ENCODE measurements at places on chromosomes 3 and 15.

DNA sequence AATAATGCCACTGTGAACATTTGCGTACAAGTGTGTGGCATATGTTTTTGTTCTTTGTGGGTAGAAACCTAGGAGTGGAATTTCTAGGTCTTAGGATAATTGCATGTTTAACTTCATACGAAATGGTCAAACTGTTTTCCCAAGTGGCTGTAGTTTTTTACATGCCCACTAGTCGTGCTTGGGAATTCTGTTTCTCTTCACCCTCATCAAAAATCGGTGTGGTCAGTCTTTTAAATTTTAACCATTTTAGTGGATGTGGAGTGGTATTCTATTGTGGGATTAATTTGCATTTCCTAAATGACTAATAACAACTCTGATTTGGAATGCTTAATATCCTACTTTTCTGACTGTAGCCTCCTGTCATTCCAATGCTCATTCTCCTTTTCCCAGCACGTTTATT is 27.6 kb downstream of the ZFAND6 start:
- DNase-seq: no peak

DNA sequence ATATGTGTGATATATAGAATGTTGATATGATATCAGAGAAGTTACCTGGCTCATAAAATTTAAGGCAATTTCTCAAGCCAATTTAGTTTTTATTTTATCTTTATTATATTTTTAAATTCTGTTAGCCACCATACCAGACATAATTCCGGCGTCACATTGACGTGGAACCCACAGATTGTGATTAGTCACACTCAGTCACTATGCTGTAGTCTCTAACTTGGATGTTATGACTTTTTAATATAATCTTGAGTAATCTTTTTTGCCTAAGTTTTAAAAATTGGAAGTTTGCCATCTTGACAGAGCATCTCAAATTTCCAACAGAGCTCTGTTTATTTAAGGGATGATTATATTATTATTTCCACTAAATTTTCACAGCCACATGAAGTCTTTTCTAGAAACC is 9.7 kb upstream of the DCLK3 start:
- DNase-seq: no peak

DNA sequence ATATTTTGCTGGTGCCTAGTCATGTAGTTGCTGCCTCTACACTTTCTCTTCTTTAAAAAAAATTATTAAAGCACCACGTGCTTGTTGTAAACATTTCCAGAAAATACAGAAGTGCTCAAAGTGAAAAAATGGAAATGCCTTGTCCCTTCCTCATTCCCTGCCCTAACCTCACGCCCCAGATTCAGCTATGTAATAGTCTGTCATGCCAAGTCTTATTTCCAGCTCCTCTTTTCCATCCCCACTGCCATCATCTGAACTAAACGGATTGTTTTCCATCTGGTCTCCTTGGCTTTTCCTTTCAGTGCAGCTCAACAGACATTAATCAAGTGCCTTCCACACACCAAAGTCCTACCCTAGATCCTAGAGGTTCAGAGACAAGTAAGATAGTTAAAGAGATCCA is 15.5 kb downstream of the ZNF774 start:
- DNase-seq: no peak

DNA sequence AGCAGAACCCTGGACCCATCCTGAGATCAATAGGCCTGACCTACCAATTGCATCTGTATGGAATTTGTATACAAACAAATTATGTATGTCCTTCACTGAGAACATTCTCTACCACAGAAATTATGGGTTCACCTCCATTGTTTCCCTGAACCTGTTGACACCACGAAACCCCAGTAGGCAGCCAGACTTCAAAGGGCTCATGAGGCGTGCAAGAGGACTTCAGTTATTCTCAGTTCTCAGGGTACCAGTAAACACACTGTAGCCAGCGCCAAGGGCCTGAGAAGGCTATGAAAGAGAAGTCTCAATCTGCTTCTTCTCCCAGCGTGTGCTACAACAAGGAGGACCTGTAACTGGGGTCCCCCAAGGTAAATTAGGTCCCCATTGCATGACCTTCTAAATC is 254.9 kb upstream of the GOLGA6L4 start:
- DNase-seq: no peak

- DNase-seq: no peak
Observed at GRCh38 chr3:151946606-151947005, 73.2 kb downstream of the SUCNR1 start.

GRCh38 chr3:108780235-108780634 is 23.0 kb upstream of the RETNLB start:
- DNase-seq: no peak

DNA sequence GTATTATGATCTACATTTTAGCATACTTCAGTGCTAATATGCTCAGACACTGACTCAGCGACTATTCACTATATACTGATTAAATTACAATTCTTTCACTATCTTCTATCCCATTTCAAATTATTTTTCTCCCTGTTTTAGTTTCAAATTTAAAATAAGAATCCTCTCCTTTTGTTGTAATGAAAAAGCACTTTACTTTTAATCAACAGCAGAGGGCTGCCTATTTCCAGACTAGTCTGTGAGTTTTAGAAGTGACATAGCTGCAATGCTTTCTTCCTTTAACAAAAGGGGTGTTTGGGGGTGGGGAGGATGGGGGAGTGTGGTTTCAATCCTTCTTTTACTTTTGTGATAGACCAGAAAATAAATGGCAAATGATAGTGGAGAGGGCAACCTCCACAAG is 2.4 kb downstream of the NEDD4 start:
- no peak for DNase-seq

DNA sequence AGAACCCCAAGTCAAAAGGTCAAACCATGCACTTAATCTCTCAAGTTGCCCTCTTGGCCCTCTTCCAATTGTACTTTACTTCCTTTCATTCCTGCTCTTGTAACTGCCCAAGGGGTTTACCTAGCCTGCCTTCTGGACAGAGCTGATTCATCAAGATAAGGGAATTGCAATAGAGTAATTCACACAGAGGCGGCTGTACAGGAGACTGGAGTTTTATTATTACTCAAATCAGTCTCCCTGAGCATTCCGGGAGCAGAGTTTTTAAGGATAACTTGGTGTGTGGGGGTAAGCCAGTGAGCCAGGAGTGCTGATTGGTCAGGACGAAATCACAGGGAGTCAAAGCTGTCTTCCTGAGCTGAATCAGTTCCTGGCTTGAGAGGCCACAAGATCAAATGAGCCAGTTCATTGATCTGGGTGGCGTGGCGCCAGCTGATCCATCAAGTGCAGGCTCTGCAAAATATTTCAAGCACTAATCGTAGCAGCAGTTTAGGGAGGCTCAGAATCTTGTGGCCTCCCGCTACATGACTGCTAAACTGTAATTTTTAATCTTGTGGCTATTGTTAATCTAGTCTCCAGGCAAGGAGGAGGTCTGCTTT is 590.0 kb downstream of the EPHA3 start:
- DNase-seq: no peak

DNA sequence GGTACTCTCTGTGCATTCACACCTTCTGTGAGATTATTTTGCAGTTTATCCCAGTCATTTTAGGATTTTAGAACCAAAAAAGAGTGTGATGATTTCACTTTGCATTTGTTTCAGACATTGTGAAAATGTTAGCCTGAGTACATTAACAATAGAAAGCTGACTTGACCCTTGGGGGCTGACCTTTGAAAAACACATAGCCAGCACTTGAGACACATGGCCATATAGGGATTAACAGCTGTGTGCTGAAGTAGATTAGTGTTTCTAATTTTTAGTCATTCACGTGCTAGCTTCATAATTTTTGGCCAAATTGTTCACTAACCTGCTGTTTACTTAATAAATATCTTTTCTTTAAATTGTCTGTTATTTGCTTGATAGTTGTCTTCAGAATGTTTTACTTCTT is 3.5 kb downstream of the FEM1B start:
- DNase-seq: no peak

GRCh38 chr3:153442386-153442785 is 280.4 kb downstream of the RAP2B start:
- no peak for DNase-seq

GRCh38 chr3:38542401-38543298 is 46.5 kb downstream of the EXOG start:
- no peak for DNase-seq

DNA sequence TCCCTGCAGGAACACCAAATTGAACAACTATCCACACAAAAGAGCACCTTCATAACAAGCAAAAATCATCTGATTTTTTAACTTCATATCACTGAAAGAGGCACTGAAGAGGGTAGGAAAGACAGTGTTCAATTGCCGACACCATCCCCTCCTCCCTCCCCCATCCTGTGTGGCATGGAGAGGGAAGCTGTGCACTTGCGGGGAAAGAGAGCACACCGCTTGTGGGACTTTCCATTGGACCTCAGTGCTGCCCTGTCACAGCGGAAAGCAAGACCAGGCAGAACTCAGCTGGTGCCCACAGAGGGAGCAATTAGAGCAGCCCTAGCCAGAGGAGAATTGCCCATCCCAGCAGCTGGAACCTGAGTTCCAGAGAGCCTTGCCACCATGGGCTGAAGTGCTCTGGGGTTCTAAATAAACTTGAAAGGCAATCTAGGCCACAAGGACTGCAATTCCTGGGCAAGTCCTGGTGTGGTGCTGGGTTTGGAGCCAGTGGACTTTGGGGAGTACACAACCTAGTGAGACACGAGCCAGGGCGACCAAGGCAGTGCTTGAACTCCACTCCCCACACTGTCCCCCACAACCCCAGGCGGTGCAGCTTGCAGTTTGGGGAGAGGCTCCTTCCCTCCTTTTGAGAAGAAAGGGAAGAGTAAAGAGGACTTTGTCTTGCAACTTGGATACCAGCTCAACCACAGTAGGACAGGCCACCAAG is 27.0 kb downstream of the PEAK1 start:
- no peak for DNase-seq

- DNase-seq: no peak
Observed at GRCh38 chr3:9021271-9022009, 58.2 kb upstream of the RAD18 start.

DNA sequence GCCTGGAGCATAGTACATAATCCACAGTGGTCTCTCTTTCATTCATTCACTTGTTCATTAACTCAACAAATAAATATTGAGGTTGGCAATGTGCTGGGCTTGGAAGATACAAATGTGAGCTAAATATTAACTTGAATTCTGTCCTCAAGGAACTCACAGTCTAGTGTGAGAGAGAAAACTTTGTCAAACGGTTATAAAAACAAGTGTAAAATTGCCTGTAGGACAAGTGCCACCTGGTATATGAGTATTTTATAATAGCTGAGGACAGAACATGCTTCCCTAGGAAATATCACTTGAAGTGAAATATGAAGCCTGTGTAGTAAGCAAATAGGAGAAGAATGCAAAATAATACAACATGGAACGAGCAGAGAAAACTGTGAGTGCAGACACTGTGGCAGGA is 173.1 kb upstream of the CMC1 start:
- no peak for DNase-seq

- DNase-seq: no peak
Observed at GRCh38 chr15:81809543-81809942, 236.3 kb downstream of the MEX3B start.

DNA sequence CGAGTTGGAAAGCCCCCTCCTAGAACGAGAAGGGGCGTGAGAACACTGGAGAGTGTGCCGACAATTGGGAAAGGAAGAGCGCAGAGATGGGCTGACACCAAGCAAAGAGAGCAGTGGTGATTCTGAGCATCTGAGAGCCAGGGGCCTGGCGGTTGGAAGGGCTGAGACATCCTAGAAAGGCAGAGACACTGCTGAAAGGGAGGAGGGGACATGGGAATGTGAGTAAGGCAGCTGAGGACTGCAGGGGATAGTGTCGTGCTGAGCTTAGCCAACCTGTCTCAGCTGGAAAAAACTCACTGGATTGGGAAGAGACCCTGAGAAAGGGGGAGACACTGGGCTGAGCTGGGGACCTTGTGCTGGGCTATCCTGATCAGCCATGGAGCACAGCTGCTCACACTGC is 58.1 kb upstream of the SLC6A6 start:
- no peak for DNase-seq

DNA sequence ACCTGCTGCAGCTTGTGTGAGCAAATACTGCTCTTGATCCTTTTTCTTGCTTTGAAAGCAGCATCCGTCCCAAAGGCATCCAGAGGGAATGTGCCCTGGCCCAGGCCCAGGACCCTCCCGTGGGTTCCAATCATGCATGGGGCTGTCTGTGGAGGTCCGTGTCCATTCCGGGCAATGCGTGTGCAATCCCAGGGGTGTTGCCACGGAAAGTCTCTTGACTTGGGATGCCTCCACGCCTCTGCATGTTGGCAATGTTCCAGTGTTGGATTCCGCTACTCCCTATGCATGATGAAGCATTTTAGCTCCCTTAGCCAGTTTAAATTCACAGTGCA is 105.7 kb downstream of the SNRPN start:
- no peak for DNase-seq

DNA sequence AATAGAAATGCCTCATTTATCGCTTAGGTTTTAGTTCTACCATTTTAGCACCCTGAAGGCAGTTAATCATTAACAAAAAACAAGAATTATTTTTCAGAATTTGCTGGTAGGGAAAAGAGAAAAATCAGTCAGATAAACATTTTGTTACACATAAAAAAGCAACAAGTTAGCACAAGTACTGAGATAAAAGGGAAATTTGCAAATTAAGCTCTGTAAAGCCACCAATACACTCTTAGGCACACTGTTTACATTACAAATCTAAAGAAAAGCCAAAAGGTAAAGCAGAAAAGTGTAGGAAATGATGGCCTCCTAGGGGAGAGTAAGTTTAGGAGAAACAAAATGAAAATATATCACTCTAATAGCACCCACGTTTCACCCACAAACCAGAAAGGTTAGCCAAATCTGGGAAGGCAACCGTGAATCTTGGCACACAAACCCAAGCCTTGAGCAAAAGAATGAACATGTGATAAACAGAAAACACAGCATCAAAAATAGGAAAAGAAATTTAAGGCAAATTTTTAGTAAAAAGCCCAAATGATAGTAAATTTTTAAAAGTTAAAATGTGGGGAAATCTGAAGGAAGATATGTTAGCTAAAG is 1.6 kb upstream of the SATB1 start:
- no peak for DNase-seq

GRCh38 chr3:126216416-126216815 is 36.0 kb upstream of the ALDH1L1 start:
- no peak for DNase-seq

GRCh38 chr3:192061426-192061825 is 600.5 kb downstream of the PYDC2 start:
- DNase-seq: no peak

DNA sequence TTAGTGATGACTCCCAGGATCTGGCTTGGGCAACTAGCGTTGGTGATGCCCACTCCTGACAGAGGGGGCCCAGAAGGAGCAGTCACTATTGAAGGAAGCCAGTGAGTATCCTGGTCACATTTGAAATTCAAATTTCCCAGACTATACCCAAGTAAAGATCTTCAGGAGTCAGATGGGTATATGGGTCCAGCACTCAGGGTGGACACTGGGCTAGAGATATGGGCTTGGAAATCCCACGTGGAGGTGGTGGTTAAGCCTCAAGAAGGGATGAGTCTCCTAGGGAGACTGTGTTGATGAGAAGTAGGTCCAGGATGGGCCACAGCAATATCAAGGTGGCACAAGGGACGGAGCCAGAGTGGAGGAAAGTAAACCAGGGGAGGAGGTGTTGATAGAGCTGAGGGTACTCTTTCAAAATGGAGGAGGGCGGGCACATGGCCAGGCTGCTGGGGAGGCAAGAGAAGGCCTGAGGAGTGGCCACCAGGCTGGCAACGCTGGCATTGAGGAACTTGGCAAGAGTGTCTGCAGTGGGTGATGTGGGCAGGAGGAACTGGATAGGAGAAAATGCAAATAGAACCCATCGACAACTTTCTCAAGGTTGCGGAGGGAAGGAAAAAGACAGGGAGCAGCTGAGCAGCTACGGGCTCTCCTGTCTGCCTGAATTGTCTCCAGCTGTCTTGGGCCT is 3.7 kb upstream of the SLCO2A1 start:
- no peak for DNase-seq

- DNase-seq: peak; percentile 40
Observed at GRCh38 chr3:196537319-196537984, 22.3 kb upstream of the SMCO1 start.

- DNase-seq: no peak
Observed at GRCh38 chr3:120125992-120126391, 31.7 kb upstream of the GSK3B start.

Measured in stimulated activated CD4-positive, alpha-beta T cell treated with anti-CD3 and anti-CD28 coated beads, Interleukin-15, amount 100 ng/mL, for 1 hour (primary cell).